ENCODE measurements at places on chromosomes 7 and 10.

- no peak for DNase-seq
These were observed 87.3 kb upstream of the STEAP1B start for GRCh38 chr7:22587322-22587721.

- DNase-seq = no peak
These were observed 1531.1 kb upstream of the LRRTM3 start for GRCh38 chr10:65394502-65395297.

DNA sequence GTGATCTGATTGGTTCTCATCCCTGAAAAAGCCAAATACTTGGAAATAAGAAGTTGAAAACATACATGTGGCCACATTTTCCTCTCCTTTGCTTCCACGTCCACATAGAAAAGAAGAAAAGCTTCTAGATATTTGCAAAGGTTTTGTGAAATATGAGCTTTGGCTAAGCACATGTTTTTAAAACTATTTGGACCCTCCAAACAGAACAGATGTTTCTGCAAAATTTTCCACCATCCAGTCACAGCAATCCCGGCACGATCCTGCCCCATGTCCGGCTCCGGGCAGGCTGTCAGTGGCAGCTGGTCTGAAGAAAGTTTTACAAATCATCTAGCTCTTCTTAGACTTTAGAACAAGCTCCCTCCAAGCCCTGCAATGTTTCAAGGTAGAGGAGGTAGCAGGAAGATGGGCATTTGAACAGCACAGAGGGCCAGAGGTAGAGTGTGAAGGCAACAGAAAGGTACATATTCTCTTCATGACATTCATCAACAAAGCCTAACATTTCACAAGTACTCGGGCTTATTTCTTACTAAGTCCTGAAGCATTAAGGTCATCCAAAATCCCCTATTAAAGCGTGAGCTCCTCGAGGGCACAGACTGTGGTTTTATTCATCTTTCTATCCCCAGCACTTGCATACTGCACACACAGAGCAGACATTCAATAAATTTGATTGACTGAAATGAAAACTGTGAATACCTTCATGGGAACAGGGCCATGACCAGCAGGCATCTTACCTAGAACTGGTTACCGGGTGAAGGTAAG is 110.1 kb downstream of the JAZF1 start:
- DNase-seq = no peak

GRCh38 chr7:115008465-115009114 is 86.7 kb downstream of the MDFIC start:
- DNase-seq = no peak

DNA sequence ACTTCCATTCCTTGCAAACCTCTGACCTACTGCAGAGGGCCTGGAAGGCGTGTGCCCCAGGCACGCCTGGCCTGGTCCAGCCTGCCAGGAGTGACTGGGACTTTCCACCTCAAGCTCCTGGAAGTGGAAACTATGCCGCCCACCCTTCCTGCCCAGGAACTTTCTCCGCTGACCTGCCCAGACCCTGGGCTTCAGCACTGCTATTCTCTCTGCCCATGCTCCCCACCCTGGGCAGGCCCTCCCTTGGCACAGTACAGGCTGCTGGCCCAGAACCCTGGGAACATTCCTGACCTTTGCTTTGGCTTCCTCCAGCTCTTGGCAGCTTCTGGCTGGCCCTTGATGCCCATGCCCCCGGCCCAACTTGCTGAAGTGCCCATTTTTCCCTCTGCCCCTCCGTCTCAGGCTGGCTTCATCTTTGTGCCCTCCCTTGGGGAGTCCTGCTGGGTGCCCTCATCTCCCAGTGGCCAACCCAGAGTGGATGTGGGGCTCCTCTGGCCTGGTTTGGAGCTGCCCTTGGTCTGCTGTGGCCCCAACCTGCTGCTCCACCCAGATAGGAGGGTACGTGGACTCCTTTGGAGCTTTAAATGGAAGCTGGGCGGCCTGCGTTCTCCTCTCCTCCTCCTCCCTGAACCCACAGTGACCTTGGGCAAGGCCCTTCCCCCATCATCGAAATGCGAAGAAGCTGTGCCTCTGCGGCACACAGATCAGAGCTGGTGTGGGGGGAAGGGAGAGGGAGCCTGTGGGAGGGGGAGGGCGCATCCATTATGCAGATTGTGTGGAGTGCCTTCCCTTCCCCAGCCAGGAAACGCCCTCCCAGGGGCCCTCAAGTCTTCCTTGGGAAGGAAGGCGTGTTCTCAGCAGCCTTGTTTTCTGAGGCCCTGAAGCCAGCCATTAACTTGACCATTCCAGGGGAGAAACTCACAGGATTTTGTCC is 3.4 kb downstream of the MMRN2 start:
- DNase-seq = no peak

DNA sequence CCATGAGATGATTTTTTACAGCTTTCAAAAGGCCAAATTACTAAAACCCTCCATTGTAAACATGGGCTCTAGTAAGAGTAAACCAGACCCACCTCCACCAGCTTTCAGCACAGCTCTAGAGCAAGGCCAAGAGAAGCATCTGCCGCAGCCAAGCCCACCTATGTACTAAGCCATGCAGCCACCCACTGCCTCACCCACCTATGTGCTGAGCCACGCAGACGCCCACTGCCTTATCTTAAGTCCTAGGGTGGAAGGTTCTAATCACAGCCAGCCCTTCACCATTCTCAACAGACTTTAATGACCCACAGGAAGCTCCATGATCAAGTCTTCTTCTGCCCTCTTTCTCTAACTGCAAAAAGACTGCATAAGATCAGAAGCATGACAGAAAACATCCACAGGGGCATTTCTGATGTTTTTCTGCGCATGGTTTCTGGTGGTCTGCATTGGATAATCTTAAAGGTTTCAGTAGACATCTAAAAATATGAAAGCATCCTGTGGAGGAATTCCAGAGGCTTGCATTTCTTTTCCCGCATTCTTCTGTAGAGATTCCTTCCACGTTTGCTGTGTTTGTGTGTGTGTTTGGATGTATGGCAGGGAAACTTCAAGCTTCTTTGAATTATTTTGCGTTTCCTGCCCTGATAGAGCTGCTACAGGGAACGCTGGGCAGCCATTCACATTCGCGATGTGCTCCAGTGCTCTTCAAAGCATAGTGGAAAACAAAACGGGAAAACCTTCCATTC is 286.1 kb upstream of the KLF6 start:
- no peak for DNase-seq

Measured in liver (tissue), 10 donors.